HT-29 (cell line): ENCODE measurements at places on chromosomes 3 and 15.

GRCh38 chr3:36991923-36992805 lies 767 bp downstream of the EPM2AIP1 start:
- DNase-seq = peak; percentile 17

DNA sequence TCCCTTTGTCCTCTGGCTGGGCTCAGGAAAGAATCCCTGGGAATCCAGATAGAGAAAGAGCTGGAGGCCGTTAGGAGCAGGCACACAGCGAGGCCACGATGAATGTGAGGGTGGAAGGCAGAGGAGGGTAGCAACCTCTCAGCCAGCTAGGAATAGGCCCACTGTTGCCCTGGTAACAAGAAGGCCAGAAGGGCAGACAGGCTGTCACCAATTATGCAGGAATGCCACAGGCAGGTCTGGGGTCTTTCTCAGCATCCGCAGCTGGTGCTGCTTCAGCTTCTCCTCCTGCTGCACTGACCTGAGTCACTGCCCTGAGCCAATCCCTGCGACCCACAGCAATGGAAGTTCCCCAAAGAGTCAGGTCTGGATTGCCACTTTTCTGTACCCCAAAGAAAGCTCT lies 62.8 kb upstream of the C3orf80 start:
- DNase-seq = no peak

- DNase-seq = no peak
These were observed 134.4 kb upstream of the ROBO1 start for GRCh38 chr3:79902151-79902550.

GRCh38 chr3:150091626-150092025 lies 120.9 kb upstream of the PFN2 start:
- no peak for DNase-seq

- no peak for DNase-seq
These were observed 1.7 kb downstream of the SLCO3A1 start for GRCh38 chr15:91855241-91855640.

- no peak for DNase-seq
These were observed 18.2 kb downstream of the IDH2 start for GRCh38 chr15:90083954-90084607.

GRCh38 chr15:41849861-41850260 lies 11.2 kb downstream of the PLA2G4B start:
- no peak for DNase-seq

- no peak for DNase-seq
These were observed 38.8 kb downstream of the PRKCD start for GRCh38 chr3:53199834-53200233.

DNA sequence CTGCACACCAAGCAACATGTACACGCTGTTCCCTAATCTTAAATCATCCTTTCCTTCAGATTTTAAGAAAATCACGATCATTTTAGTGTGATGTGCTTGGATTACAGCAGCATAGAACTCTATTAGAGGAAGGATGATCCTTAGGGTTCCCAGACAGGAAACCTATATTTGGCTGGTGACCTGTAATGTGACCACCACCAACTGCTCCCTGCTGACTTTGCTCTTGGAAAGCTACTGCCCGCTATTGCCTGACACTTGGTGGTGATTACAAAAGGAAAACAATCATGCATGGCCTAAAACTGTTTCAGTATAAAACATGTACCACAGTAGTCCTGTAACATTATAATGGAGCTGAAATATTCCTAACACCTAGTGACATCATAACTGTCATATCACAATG lies 27.2 kb upstream of the LMOD3 start:
- no peak for DNase-seq

- DNase-seq = no peak
These were observed 244.0 kb upstream of the TBC1D5 start for GRCh38 chr3:17986348-17986816.

GRCh38 chr15:89098281-89098680 lies 10.0 kb downstream of the ABHD2 start:
- DNase-seq = no peak

DNA sequence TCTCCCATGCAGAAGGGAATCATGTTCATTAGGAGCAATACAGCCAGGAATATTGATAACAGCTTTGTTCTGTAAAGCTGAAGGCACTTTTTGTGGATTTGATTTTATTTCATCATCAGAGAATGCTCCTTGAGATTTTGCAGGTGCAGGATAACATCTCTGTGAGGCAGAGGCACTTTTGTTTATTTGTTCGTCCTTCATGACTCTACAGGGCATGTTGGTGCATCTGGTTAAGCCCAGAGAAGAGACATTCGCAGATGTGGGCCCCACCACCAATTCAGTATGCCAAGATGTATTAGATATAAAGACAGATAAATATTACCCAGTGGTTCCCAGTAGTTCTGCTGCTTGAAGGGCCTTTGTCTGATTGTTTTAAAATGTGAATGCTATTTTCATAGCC lies 368.1 kb upstream of the SEMA6D start:
- DNase-seq = no peak

DNA sequence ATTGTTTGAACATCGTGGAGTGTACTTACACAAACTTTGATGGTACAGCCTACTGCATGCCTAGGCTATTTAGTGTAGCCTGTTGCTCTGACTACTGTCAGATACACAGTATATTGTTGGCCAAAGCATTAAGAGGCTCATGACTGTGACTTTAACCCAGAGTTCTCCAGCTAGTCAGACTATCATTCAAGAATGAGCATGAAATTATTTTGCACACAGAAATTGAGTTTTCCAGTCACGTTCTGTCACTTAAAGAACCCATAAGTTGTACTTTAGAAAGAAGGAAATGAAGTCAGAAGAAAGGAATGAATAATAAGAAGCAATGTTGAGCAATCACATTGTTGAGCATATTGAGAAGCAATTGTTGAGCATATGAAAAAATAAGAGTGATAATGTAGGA lies 37.6 kb upstream of the SLC22A13 start:
- DNase-seq = no peak

DNA sequence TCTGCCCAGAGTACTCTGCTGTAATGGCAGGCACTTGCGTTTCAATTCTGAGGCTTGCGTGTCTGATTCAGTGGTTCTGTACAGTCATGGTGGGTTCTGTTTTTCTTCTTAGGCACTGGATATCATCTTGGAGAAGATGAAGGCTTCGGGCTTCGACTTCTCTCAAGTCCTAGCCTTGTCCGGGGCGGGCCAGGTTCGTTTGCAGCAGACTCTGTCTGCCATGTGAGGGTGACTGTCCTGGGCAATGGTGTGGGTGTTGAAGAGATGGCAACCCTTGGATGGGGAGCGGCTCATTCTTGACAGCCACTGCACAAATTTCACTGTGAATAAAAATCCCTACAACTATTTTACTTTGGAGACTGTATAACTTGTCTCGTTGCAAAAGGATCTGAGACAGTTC lies 16.2 kb downstream of the XYLB start:
- no peak for DNase-seq

DNA sequence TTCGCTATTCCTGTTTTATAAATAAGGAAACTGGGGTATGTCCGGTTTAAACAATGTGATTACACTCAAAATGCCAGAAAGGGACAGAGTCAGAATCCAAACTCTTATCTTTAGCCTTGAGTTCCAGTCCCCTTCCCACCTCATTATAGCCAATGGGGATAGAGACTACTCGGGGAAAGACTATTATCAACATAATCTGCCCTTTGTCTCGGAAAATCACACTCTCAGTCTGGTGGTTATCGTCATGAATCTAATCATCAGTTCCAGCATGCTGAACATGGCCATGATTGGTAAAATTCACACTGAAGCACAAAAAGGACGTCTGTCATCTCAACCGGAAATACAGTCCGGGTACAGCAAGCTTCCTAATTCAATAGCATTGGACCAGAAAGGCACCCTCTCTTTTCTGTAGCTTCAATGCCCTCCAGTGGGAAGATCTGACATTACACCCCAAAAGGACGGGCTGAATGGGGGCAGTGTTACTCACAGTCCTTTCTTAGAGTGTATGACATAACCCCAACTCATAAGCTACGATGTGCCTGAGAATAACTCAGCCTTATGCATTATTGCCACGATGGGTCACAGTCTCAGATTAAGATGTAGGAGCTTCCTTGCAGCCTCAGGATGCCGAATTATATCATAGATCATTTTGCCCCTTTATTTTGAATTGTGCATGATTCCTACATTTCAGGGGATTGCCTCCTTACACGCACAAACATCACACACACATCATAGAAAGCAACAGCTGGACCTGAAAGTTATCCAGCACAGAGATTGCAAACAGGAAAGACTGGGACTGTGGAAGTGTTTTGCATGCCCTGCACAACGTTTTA lies 390.4 kb upstream of the LMCD1 start:
- DNase-seq = peak; percentile 76

- DNase-seq = no peak
These were observed 454.7 kb downstream of the SQOR start for GRCh38 chr15:46089467-46089935.

DNA sequence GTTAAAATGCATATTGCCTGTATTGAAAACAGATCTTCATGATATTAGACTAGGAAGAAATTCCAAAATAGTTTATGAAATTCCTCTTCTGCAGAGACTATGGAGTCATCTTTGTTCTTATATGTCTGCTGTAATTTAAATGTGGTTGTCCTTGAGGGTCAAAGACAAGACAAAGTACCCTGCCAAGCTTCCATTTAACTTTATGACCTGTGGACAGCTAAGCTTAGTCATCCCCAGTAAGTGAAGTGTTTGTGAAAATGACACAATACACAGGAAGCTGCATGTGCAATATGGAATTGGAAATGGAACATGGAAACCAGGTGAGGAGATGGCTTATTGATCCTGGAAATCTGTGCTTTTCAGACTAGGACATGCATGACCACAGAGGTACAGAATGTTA lies 68.5 kb upstream of the GBE1 start:
- no peak for DNase-seq

- DNase-seq = no peak
These were observed 261.3 kb upstream of the TLE3 start for GRCh38 chr15:70358871-70359647.

GRCh38 chr3:4853749-4854140 lies 125.5 kb upstream of the BHLHE40 start:
- no peak for DNase-seq

GRCh38 chr3:45986303-45986982 lies 9.2 kb downstream of the FYCO1 start:
- DNase-seq = peak; percentile 74

GRCh38 chr3:139113231-139113992 lies 68.7 kb upstream of the PRR23C start:
- DNase-seq = peak; percentile 19

DNA sequence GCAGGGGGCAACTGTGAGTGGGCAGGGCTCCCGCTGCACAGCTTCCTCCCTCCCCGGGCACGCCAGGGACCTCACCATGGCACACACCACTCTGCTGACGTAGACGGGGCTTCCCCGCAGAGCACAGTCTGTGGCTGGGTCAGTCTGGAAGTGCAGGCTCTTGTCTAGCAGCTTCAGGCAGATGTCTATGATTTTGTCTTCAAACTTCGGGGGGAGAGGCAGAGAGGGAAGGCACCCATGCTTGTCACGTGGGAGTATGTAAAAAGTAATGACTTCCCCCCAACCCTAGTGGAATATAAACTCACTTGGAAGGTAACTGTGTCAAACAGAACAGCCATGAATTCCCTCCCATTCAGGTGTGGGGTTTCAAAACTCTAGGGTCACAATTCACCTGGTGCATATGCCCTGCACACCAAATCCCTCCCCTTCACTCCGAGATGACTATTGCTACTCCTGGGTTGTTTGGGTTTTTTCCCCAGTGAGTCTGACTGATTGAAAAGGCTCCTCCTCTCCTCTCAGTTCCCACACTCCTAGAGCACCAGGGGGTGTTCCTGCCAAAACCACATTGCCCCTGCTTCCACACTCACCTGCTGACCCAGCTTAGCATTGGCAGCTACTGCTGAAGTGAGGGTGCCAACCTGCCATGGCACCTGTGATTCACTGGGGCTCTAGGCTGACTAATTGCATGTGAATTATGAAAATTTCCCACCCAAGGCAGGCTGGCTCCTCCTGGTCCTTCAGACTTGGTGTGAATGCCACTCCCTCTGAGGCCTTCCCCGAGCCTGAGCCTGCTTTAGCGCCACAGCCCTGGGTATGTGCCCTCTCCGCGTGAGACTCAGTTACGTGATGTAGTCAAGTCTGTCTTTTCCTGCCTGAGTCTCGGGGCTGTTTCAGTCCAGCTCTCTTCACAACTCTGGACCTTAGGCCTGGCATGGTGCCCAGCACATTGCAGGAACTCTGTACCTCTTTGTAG lies 13.0 kb downstream of the TGM5 start:
- no peak for DNase-seq

- no peak for DNase-seq
These were observed 13.2 kb downstream of the ADAMTS9 start for GRCh38 chr3:64674591-64675076.

GRCh38 chr3:73614419-73614818 lies 10.3 kb downstream of the PDZRN3 start:
- DNase-seq = peak; percentile 15

GRCh38 chr3:123066599-123066895 lies 278 bp upstream of the PDIA5 start:
- DNase-seq = no peak

DNA sequence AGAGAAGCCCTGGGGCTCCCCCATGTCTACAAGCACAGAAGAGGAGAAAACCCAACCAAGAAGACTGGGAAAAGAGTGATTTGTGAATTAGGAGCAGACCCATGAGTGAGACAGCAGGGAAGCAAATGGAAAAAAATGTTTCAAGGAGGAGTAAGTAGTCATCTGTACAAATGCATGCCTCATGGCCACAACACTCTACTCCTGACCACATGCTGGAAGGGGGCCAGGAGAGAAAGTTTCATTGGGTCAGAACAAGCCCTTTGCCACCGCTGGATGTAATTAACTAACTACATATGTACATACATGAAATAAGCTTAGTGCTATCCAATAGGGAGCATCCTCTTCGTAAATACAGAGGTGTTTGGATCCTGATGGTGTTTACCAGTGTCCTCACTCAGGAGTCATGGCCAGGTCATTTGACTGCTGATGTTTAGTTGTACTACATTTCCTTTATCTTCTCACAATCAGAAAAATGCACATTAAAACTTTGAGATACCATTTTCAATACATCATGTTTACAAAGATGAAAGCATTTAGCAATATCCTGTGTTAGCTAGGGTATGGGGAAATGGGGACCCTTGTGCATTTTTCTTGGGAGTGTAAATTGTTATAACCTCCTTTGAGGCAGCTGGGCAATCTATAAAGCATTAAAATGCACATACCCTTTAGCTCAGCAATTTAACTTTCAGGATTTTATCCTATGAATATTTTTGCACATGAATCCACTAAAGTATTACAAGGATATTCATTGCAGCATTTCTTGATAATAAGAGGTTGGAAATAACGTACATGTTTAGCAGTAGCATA lies 27.1 kb downstream of the CLRN1 start:
- no peak for DNase-seq

GRCh38 chr3:56076746-56077145 lies 391.5 kb downstream of the ERC2 start:
- DNase-seq = no peak

GRCh38 chr3:110758208-110758607 lies 313.4 kb upstream of the NECTIN3 start:
- DNase-seq = no peak

GRCh38 chr3:64594134-64594533 lies 93.7 kb downstream of the ADAMTS9 start:
- DNase-seq = no peak

DNA sequence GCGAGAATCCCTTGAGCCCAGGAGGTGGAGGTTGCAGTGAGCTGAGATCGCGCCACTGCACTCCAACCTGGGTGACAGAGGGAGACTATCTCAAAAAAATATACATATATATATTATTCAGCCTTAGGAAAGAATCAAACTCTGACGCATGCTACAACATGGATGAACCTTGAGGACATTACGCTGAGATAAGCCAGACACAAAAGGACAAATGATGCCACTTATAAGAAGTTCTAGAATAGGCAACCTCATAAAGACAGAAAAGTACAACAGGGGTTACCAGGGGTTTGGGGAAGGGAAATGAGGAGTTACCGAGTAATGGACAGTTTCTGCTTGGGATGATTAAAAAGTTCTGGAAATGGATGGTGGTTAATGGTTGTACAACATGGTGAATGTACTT lies 727 bp downstream of the PDHB start:
- DNase-seq = no peak
